ENCODE measurements at places on chromosomes 3 and 15. TPM values are rescaled to one million over a fixed set of nuclear protein-coding genes. Genes with fewer than 3 reads are reported as not detected.
A peak's percentile ranks its signal among the peaks of the same experiment; 100 is the strongest.

DNA sequence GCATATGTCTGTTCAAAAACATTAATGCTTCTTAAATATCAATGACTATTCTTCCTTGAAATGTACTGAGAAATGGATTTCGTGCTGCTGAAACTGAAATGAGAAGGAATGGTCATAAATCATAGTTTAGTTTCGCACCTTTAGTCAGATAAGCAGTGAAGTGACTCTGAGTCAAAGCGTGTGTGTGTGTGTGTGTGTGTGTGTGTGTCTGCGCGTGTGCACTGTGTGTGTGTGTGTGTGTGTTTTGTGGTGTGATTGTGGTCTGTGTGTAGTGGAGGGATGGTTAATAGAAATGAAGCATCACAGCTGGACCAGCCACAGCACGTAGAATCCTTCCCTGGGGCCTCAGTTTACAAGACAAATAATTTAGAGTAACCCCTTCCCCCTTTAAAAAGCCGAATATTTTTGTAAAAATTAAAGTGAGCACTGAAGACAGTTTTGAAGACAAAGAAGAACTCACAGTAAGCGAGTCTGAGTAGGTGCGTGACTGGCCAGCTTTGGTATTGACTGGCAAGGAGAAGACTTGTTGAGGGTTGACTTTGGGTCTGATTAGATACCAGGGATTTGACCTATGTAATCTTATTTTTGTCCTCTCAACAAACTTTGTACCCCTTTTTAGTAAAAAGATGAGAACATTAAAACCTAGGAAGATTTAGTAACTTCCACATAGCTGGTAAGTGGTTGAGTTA lies 202.0 kb upstream of the IL12A start:
- peaks cover 9% of the 10 kb centered on the region for H3K27me3 ChIP-seq
- H3K4me1 ChIP-seq, result no peaks in the 10 kb centered on the region
- no peak overlapping the region for H3K27ac ChIP-seq
- DNase-seq, result no peak
- H3K4me3 ChIP-seq, result no peak overlapping the region

DNA sequence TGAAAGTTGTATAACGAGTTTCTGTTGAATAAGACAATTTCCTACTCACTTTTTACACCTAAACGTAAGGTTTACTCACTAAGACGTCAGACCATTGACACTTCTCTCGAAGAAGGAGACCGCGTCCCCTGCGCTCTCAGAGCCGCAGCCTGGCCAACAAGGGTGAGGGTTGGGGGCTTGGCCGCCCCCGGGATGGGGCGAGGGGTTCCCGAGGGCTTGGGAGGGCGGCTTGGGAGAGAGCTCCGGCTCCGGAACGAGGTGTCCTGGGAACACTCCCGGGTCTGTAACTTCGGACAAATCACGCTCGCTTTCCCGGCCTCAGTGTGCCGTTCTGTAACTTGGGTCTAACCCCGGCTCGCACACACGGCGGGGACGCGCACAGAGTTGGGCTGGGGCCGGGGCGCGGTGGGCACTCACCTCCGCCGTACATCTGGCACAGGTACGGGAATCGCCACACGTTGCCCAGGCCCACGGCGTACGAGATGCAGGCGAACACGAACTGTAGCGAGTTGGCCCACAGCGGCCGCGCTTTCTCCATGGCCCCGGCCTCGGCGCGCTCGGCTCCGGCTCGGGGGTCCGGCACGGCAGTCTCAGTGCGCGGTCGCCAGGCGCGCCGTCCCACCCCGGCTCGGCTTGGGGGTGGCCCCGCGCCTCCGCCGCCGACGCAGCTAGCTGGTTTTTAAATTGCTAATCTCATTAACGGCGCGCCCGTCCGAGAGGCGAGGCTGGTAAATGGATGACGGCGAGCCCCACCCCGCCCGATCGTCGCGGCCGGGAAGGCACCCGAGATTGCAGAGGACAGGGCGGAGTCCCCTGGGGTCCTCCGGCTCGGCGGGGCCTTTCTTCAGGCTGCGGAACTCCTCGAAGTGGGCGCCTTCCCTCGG lies at the start of gene SLC6A20:
Gene SLC6A20 (minus strand): TSS at position 655 of the 884 bp plus-strand sequence. CDS start 117 bp downstream, at position 538.
- peaks cover 49% of the 10 kb centered on the region for H3K27me3 ChIP-seq
- H3K36me3 ChIP-seq, result no peaks in the 10 kb centered on the region
- H3K4me3 ChIP-seq, result peak within 1 kb of the TSS; percentile 50
- peaks cover 6% of the 10 kb centered on the region for H3K4me1 ChIP-seq
- DNase-seq, result peak; percentile 25

GRCh38 chr3:177460047-177460446 lies 262.8 kb upstream of the TBL1XR1 start:
- no peak for DNase-seq
- no peaks in the 10 kb centered on the region for H3K27me3 ChIP-seq
- H3K4me3 ChIP-seq, result no peak overlapping the region

- H3K4me3 ChIP-seq, result no peak overlapping the region
- peaks cover 2% of the 10 kb centered on the region for H3K4me1 ChIP-seq
Observed at GRCh38 chr3:142993958-142994442, 7.4 kb upstream of the U2SURP start.

DNA sequence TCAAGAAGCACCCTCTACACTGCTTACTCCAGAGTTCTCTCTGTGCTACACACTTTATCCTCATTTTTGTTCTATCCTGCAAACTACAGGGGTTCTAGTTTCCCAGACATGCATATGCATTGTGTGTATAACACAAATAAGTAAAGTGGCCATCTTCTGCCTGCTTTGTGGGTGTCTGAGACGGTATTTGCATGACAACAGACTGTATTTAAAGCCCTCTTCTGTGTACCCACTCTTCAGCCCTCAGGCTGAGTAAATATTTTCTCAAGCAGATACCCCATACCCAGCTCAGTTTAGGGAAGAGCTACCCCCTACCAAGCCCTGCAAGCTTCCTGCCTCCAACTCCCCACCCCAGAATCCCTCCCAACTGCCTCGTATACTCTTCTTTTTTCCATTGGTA lies 31.7 kb downstream of the SYNPR start:
- no peaks in the 10 kb centered on the region for H3K36me3 ChIP-seq
- no peaks in the 10 kb centered on the region for H3K27me3 ChIP-seq

SYNPR gene
- not detected for total RNA-seq

GNAT1 gene
- total RNA-seq, result not detected

Data from activated CD4-positive, alpha-beta memory T cell treated with anti-CD3 and anti-CD28 coated beads for 36 hours (primary cell).